SHP77 treated with DMSO at 0.1 percent for 48 hours (cell line): ENCODE measurements at places on chromosomes 2 and 18.

- no peak for DNase-seq
Measured at GRCh38 chr18:59898609-59899297, 1.0 kb upstream of the PMAIP1 start.

GRCh38 chr2:141523199-141523598 is 607.6 kb downstream of the LRP1B start:
- no peak for DNase-seq

- no peak for DNase-seq
Measured at GRCh38 chr2:22347306-22347705, 1037.7 kb upstream of the KLHL29 start.

DNA sequence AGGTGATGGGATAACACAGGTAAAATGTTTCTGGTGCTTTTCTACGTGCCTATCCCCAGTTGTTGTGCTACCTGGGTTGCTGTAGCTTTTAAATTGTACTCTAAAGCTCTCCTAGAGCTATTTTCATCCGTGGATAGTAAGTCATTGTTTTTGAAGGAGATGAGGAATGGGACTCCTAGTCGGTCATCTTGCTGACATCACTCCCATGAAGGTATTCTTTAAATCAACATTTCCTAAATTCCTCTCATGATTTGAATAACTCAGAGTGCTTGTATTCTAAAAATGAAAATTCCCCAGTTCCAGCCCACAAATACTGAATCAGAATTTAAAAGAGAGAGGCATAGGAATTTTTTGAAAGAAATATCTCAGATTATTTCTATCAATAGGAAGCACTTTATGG is 44.3 kb downstream of the CCDC148 start:
- no peak for DNase-seq

GRCh38 chr18:2898186-2898640 is 51.4 kb downstream of the EMILIN2 start:
- no peak for DNase-seq

- no peak for DNase-seq
Measured at GRCh38 chr2:106105151-106105922, 88.8 kb downstream of the UXS1 start.

- no peak for DNase-seq
Measured at GRCh38 chr2:109446278-109447131, 167.3 kb downstream of the SEPTIN10 start.

DNA sequence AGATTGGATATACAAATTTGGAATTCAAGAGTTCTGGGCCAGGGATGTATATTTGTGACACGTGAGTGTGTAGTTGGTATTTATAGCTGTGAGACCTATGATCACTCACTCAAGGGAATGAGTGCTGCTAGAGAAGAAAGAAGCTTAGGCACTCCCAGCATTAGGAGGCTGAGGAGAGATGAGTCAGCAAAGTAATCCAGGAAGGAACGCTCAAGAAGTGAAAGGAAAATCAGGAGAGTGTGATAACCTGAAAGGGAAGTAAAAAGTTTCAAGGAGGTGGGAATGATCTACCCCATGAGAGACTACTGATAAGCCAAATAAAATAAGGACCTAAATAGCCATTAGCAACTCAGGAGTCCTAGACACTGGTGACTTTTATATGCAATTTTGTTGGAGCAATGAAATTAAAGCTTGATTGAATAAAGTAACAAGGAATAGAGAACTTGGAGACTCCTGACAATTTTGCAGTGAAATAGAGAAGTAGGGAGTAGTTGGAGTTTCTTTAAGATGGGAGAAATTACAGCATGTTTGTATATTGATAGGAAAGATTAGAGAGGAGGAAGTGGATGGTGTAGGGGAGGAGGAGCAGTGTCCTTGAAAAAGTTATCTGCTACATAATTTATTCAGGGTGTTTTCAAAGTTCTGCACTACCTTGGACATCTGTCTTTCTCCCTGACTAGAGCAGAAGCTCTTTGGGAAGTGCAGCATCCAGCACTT is 89.9 kb downstream of the UBE2E3 start:
- no peak for DNase-seq

- DNase-seq, result no peak
Measured at GRCh38 chr2:210753386-210753785, 197.0 kb downstream of the CPS1 start.

- DNase-seq, result no peak
Measured at GRCh38 chr2:6647046-6647445, 218.7 kb downstream of the CMPK2 start.

DNA sequence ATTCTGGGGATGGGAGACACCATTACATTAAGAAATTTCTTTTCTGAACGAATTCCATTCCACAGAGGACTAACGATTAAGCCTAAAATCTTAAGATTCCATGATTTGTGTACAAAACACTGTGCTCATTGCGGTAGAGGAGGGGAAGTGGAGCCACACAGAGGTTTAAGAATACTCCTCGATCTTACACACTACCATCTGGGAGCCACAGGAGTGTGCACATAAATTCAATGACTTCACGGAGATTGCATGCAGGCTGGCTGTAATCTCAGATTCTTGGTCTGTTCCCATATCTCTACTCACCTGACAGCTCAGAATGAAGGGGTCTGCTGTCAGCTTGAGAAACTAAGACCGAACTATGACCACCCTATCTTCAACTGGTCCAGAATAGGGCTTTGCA is 762 bp downstream of the VPS4B start:
- DNase-seq, result no peak

DNA sequence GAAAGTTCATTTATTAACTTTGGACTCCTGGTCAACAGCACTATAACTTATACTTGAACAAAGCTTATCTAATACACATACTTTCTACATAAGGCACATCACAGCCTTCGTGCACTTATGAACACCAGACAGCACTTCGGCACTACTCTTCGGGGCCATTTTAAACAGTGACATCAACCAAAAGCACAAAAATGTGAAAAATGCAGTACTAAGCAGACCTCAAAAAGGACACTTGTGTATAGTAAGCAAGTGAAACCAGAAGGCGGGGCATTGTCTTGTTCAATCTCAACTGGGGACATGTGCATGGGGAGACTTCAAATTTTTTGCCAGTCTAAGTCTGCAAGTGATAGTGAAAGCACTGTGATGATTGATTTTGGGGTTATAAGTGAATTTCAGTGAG is 163.0 kb downstream of the NCKAP5 start:
- DNase-seq, result no peak

DNA sequence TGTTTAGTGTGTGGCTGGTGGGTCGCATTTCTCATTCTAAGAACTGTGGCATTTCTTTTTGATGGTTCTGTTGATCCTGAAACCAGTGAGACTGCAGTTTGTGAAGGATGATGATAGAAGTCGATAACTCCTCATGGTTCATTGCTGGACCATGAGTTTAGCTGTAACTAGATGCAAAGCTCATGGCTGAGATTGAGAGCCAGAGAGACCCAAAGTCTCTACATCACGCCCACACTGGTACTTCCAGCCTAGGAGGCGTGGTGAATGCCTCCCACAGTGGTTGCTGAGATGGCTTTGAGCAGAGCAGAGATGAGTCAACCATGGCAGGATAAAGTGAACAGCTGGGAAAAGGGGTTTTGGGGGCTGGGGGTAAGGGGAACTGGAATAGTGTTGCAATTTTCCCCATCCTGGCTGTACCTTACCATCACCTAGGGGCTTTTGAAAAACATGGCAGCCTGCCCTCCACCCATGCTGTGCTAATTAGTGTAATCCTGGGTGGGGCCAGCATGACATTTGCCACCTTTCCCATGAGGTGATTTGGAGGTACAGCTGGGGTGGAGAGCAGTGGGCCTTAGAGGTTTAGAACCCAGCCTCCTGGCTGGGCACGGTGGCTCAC is 24.1 kb downstream of the INPP4A start:
- no peak for DNase-seq

- no peak for DNase-seq
Measured at GRCh38 chr2:203973676-203974075, 37.1 kb downstream of the ICOS start.

DNA sequence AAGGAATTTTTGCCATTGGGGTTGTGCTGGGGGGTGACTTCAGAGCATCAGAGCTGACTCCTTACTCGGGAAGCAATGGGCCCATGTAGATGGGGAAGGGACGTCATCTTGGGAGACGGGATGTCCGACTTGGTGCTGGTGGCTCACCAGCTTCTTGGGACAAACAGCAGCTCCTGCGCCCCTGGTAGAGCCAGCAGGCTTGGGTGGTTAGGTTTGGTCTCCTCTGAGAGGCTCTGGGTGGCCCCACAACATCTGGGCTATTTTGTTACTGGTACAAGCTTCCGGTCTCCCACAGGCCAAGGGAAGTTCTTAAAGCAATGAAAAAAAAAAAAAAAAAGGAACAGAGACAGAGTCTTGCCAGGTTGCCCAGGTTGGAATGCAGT is 1.8 kb downstream of the NGEF start:
- DNase-seq, result no peak

- DNase-seq, result no peak
Measured at GRCh38 chr2:230203110-230203676, 16.6 kb downstream of the SP110 start.
